Activated T-helper 1 cell treated with anti-CD3 and anti-CD28 coated beads, Interleukin-12 subunit alpha, Interleukin-12 subunit beta, Interleukin-2, Interleukin-4 antibody, amounts not matched to agents 30 ng/mL and 10 ng/mL and 1 ng/mL, durations not matched to agents 14 hours and 24 hours and 36 hours (primary cell): ENCODE measurements at places on chromosomes 3 and 15.

DNA sequence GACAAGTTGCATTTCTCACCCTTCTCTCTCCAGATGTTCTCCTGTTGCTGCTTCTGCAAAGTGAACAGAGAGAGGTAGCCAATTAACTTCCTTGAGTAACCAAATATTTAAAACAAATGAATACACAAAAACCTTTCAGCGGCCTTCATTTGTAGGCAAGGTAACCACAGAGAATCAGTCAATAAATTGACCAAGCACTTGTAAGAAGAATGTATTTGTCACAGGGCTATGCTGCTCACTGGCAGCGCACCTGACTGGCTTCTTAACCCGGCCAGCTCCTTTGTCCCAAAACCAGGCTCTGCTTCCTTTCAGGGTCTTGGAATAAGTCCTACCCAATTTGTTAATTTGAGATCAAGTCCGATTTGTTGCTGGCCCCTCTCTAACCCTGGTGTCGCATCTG lies 43.5 kb upstream of the STXBP5L start:
- DNase-seq = no peak

- no peak for DNase-seq
These were observed 129.8 kb downstream of the NR1I2 start for GRCh38 chr3:119911748-119912147.

DNA sequence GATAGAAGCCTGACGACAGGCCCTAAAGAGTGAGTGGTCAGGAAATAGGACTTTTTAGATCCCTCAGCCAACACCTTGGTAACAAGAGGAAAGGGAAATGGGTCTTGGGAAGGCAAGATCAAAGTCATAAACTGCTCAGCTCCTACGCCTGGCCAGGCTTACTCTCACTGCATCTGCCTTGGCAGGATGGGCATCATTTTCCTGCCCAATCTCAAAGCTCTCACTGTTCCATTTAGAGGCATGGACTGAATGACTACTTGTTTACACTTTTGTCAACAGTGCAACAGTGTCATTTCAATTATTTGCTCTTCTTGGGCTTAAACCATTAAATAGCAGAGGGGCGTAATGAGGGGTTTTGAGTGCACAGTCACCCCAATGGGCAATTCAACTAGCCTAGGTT lies 808.7 kb downstream of the GRM7 start:
- no peak for DNase-seq

DNA sequence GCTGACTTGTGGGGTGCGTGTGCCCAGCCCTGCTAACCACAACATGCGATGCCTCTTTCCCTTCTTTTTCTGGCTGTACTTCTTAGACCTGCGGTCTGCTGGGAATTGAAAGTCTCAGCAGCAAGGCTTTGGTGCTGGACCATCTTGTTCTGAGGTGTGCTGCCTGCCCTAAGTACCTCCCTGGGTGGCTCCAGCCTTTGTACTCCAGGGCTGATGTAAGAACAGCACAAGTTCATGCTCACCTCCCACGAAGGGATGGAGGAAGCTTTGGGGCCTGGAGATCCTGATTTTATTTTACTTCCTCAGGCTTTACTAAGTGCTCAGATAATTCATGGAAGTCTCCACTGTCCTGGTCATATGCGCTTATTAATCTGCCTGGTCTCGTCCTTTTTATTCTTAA lies 28.9 kb downstream of the FAM43A start:
- no peak for DNase-seq

GRCh38 chr15:77633134-77633912 lies 611 bp upstream of the LINGO1 start:
- DNase-seq = peak; percentile 43

GRCh38 chr3:33911525-33912322 lies 113.3 kb downstream of the PDCD6IP start:
- no peak for DNase-seq

GRCh38 chr15:59940928-59941327 lies 63.2 kb upstream of the FOXB1 start:
- DNase-seq = no peak

GRCh38 chr15:59662260-59662659 lies 4.9 kb upstream of the GTF2A2 start:
- no peak for DNase-seq

- DNase-seq = no peak
These were observed 322.7 kb upstream of the ZNF717 start for GRCh38 chr3:76107935-76108570.

DNA sequence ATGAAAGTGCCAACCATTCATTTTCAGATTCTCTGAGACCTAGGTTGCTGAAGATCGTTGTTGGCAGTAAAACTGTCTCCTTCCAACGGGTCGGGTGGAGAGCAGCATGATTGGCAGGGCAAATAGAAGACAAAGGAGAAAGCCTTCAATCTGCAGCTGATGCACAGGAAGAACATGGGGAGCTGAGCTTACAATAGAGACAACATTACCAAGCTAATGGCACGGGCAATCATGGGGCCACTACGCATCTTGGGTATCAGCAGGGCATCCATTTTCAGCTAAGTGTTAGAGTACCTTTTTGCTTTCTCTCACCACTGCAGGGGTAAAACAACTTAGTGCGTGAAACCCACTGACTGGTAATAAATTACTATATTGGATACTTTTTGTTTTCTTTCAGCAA lies 114.8 kb downstream of the WDR72 start:
- no peak for DNase-seq

- DNase-seq = no peak
These were observed 157.3 kb downstream of the ADAMTS9 start for GRCh38 chr3:64530434-64531049.

- DNase-seq = no peak
These were observed 237.6 kb upstream of the NDN start for GRCh38 chr15:23924686-23925085.

DNA sequence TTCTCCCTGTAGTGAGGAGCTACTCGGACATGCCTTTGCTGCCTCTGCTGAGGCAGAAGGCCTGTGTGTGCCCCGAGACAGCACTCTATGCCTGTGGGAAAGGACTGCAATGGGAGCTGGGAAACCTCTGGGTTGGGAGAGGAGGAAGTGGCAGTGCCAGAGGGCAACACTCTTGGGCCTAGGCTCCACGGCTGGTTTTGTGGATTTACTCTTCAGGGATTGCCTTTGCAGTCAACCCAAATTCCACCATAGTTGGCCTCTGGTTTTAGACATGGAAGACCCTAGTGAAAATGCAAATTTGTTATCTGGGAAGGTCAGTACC lies 46.8 kb downstream of the ITGA11 start:
- DNase-seq = no peak

GRCh38 chr3:46314517-46314916 lies 39.4 kb upstream of the CCR2 start:
- no peak for DNase-seq

DNA sequence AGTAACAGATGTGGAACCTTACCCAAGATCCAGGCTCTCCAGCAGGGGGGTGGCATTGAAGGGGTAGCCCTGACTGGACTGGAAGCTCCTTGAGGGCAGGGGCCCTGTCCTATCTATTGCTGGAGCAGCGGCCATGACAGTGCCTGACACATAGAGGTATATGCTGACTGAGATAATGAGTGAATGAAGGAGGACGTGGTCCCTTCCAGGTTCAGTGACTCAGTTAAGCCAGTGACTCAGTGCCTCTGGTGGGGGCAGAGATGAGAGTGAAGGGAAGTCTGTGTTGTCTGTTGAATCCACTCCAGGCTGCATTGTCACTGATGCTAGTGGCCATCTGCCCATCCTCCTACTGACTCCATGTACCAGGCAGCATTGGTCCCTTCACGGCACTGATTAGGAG lies 13.0 kb upstream of the CTXND1 start:
- no peak for DNase-seq

- DNase-seq = no peak
These were observed 10.4 kb upstream of the IQCF6 start for GRCh38 chr3:51789437-51789836.

GRCh38 chr15:52677593-52678467 lies 1.4 kb downstream of the ATOSA start:
- DNase-seq = peak; percentile 48

GRCh38 chr3:193240850-193241706 lies at the start of gene PLAAT1:
PLAAT1 (plus strand) TSS chr3:193241222; CDS start chr3:193255651, 14,429 bp downstream.
- no peak for DNase-seq
